ENCODE measurements at places on chromosomes 12 and 14.

GRCh38 chr14:29603696-29604095 lies 324.0 kb downstream of the PRKD1 start:
- no peak for DNase-seq

GRCh38 chr14:104682107-104682593 lies 7.3 kb upstream of the INF2 start:
- DNase-seq = no peak

GRCh38 chr12:52293926-52294325 lies 2.6 kb upstream of the KRT81 start:
- no peak for DNase-seq

DNA sequence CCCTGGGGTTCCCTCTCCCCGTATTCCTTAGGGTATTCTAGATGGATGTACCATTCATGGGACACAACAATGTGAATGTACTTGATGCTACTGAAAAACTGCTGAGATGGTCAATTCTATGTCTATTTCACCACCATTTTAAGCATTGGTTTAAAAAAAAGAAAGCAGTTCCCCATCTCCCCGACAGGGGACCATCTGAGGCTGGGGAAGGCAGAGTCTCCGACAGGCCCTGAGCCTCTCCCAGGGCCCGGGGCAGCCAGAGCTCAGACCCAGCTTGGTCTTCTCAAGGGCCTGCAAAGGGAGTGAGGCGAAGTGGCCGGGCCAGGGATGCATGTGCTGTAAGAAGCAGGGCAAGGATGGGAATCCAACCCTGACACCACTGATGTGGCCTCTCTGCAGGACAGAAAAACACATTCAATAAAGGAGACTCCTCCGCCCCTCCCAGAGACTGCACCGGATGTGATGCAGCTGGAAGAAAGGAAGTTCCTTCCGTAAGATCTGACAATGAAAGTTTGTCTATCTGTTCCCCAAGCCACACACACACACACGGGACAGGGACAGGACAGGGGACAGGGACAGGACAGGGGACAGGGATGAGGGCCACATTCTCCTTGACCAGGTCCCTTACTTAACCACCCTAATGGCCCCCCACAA lies 234.1 kb downstream of the BCL11B start:
- no peak for DNase-seq

DNA sequence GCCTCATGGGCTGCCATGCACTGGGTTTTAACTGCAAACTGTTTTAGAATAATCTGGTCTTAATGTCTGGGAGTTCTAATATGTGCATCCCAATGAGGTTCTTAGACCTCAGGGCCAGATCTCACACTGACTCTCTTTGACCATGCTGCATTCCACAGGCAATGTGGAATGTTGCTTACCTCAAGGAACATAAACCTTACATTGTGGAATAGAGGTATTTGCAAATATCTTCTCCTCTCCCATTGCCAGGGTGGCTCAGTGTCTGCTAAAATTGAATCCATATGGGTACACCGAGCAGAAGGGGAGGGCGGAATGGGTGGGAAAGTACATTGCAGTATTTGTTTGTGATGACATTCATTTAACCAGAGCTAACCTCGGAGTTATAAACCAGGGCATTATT lies 78.6 kb downstream of the CHST11 start:
- DNase-seq = no peak

GRCh38 chr12:50132505-50133135 lies 20.6 kb downstream of the COX14 start:
- no peak for DNase-seq

GRCh38 chr12:131672311-131672940 lies 38.5 kb upstream of the SFSWAP start:
- peak; percentile 52 for DNase-seq

- no peak for DNase-seq
Observed at GRCh38 chr14:68947802-68948201, 31.3 kb downstream of the ACTN1 start.

DNA sequence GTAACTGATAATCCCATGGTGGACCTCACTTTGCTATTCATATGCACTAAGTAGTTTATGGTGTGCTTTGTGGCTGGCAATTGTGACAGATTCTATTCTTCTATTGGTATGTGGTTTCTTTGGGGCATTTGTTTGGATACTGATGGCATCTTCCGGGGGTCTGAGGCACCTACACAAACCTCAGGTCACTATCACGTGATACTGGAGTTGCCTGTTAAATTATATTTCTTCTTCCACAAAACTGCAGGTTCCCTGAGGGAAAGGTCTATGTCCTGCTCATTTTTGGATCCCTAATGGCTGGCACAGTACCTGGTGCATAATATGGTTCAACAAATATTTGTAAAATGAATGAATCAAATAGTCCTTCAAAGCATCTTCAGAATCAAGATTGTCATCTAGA lies 49.5 kb upstream of the HELB start:
- DNase-seq = no peak

- no peak for DNase-seq
Observed at GRCh38 chr12:108720757-108721514, 10.4 kb downstream of the CORO1C start.

GRCh38 chr14:100620255-100621100 lies 33.3 kb upstream of the BEGAIN start:
- DNase-seq = no peak

GRCh38 chr12:39277416-39277815 lies 165.5 kb downstream of the KIF21A start:
- no peak for DNase-seq

DNA sequence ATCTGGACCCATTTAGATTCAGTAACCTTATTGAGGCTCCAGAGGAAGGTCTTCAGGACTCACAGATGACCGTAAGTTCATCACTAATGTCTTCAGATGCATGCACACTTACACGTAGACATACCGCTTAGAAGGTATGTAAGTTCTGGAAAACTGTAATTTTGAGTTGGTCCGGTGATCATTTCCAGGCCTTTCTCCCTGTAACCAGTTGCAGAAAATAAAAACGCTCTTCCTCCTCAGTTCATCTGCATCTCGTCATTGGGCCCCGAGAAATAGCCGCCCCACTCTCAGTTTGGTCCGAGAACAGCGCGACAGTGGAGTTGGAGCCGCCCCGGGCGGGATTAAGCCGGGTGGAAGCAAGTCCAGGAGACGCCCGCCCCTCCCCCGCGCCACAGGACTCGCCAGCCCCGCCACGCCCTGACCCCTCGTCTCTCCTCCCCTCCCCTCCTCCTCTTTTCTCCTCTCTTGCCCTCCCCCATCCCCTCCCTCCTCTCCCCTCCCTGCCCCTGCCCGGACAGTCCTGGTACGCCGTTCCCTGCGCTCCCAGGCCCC lies 83.7 kb downstream of the TNFAIP2 start:
- no peak for DNase-seq

- DNase-seq = no peak
Observed at GRCh38 chr14:61516118-61516743, 179.1 kb upstream of the HIF1A start.

DNA sequence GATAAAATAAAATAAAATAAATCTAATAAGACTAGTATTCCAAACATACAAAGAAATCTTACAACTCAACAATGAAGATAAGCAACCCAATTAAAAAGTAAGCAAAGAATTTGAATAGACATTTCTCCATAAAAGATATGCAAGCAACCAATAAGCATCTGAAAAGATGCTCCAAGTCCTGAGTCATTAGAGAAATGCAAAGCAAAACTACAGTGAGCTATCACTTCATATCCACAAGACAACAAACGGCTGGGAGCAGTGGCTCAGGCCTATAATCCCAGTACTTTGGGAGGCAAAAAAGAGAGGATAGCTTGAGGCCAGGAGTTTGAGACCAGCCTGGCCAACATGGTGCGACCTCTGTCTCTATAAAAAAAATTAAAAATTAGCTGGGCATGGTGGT lies 26.8 kb downstream of the ZFYVE1 start:
- no peak for DNase-seq

DNA sequence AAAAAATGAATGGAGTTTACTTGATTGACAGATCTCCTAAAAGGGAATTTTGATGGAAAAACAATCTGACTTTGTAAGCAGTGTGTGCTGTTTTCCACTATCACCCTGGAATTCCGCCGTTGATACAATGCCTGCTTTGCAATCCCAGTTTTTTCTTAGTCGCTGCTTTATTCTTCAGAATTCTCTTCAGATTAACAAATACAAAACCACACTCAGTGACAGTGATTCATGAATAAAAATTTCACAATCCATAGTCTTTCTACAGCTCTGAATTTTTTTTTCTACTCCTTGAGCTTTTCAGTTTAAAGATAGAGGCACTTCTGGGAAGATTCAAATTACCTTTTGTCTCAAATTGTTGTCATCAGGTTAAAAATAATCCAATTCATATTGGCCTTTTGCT lies 44.6 kb upstream of the KITLG start:
- DNase-seq = no peak

DNA sequence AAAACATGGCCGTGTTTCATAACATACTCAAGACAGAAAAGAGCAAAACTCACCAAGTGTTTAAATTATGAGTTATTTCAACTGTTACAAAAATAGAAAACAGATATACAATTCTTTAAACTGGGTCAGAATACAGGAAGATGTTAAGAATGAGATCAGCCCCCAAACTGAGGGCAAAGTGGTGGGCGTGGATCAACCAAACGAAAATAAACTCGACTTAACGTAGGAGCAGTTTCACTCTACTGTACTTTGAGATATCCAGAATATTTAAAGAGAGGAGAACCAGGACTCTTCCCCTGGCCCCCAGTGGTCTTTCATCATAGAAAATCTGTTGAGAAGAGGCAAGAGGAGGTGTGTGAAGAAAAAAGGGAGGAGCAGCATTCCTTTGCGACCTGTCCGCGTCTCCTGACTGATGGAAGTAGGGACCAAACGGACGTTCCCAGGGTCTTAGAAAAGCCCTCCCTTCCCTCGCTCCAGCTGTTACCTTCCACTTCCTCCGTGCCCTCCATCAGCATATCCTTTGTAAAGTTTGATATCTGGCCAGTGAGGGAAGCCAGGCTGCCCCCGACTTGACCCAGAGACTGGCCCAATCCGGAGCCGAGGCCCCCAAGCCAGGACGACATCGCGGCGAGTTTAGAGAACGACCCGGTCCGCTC lies 668 bp downstream of the TRIP11 start:
- no peak for DNase-seq

DNA sequence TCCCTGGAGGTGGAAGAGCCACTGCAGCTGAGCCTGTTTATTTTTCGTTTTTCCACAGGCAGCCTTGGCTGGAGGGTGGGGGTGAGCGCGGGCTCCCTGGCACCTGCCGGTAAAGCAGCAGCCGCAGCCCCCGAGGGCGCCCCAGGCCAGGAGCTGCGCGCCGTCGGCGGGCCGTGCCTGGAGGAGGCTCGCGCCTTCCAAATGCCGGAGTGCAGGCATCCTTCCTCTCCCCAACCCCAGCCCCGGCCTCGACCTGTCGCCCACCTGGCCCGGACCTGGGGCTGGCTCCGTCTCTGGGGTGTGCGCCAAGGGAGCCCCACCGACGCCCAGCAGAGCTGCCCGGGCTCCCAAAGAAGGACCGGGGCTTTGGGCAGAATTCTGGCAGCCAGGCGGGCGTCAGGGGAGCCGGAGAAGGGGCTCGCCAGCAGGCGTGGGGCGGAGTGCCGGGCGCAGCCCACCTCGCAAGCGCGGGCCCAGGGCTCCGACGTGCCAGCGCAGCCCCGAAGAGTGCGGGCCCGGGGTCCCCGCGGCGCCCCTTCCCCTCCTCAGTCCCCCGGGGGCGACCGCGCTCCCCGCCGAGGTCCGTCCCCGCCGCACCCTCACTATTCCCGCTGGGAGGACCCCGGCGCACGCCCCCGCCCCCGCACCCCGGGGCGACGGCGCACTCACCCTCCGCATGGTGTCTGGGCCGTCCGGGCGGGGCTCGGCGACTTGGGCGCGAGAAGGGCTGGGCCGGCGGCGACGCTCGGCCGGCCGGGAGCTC lies 130.3 kb downstream of the NDUFA12 start:
- DNase-seq = no peak

DNA sequence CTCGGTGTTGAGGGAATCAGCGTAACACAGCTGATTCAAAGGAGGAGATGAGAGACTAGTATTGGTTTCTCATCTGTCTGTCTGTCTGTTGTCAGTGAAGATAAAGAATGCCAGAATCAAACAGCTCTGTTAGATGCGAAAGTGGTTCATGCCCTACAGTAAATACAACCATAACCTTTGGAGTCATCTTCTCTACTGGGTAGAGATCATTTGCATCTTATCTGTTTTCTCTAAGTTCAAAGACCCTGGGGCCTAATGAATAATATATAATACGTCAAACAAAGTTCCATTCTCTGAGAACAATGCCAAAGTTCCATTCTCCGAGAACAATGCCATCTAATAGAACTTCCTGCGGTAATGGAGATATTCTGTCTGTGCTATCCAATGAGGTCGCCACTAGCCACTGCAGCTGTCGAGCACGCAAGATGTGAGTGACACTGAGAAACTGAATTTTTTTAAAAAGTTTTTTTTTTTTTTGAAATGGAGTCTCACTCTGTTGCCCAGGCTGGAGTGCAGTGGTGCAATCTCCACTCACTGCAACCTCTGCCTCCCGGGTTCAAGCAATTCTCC lies 6.6 kb downstream of the IL31 start:
- DNase-seq = no peak

DNA sequence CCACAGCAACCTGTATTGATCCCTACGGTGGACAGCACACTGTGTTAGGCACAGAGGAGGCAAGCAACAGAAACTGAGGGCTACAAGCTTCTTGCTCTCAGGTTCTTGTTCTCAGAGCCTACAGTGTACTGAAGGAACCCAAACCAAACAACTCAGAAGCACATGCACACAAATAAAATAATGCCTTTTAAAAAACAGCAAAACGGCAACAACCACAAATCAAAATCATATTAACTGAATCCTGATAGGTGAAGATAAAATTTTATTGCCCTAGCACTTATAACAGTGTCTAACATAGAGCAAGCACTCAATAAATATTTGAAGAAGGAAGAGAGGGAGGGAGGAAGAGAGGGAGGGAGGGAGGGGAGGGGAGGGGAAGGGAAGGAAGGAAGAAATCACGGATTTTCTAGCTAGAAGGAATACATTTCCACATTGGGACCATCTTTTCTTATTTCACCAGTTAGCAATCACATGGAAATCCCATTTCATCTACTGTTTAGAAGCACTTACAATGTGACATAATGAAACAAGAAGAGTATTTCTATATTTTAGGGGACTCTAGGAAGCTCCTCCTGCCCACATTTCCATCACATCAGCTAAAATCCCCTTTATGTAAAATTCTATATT lies 27.2 kb downstream of the DMAC2L start:
- no peak for DNase-seq

DNA sequence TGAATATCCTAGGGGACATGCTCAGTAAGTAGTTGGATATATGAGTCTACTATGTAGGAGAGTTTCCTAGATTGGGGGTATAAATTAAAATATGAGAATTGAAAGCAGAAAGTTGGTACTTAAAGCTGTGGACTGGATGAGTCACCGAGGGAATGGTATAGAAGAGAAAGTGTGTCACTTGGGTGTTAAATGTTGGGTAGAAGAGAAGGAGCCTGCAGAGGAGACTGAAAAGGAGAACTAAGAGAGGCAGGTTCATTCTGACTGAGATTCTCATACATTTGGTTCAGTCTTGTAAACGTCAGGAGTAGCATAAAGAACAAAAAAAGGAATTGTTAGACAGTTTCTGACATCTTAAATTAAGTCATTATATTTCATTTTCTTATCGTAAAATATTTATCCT lies 19.9 kb downstream of the LRRC9 start:
- DNase-seq = no peak
